Kidney glomerular epithelial cell (primary cell): ENCODE measurements at places on chromosomes 1 and 21.

DNA sequence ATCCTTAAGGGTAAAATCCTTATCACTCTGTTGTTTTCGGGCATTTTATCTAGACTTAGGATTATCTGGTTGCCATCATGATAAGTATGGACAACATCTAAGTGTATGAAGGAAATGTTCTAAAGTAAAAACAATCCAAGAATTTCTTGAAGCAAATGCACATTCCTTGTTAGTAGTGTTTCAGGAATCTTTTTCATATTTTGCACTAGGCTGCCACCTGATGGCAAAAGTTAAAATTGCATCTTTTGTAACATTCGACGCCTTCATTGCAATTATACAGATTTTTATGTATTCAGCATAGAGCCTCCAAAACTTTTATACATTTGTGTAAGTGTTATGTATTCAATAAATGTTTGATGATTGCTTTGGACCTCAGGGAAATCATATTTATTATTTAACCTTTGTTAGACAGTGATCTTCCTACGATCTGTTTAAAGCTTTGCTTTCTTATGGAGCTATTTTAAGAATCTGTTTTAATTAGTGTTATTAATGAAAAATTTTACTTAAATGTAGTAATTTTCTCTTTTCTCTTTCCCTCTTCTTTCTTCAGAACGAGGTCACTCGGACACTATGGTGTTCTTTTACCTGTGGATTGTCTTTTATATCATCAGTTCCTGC is 49.4 kb upstream of the KIAA1614 start:
- peak; percentile 49 for DNase-seq

GRCh38 chr1:157842939-157843338 is 1.3 kb upstream of the CD5L start:
- no peak for DNase-seq

- no peak for DNase-seq
Observed at GRCh38 chr21:34835526-34835925, 166.7 kb downstream of the CLIC6 start.

GRCh38 chr1:156625436-156626078 is 6.3 kb downstream of the HAPLN2 start:
- no peak for DNase-seq

DNA sequence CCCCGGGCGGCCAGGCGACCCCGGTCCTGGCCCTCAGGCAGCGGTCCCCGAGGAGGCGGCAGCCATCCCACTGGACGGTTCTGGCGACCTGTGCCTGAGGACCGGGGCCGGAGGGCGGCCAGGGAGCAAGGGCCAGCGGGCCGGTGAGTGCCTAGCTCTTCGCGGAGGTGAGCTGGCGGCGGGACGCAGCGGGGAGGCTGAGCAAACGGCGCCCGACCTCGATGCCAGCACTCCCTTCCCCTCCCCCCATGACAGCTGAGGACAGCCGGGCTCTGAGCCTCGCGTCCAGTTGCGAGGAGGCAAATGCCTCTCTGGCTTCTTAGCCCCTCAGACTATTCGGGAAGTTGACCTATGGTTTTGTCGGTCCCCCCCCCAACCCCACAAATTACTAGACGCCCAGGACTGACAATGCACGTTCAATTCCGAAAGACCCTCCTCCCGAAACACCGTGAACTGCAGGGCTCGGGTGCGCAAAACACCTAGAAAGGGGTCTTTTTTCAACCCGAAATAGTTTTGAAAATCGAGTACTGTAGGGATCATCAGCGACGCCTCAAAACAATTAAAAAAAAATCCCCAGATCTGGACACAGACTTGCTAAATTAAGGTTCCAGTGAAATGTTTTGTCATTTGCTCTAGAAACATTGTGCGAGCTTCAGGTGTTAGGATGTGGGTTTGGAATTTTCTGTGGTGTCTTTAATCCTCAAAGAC is 8.3 kb downstream of the CDKN2C start:
- DNase-seq, result peak; percentile 34
